ENCODE measurements at places on chromosomes 12 and 14.
A peak's percentile ranks its signal among the peaks of the same experiment; 100 is the strongest.

- DNase-seq = peak; percentile 57
Measured at GRCh38 chr12:85866986-85867776, 6.9 kb upstream of the NTS start.

GRCh38 chr12:12716151-12716792 lies 896 bp upstream of the CDKN1B start:
- DNase-seq = no peak

DNA sequence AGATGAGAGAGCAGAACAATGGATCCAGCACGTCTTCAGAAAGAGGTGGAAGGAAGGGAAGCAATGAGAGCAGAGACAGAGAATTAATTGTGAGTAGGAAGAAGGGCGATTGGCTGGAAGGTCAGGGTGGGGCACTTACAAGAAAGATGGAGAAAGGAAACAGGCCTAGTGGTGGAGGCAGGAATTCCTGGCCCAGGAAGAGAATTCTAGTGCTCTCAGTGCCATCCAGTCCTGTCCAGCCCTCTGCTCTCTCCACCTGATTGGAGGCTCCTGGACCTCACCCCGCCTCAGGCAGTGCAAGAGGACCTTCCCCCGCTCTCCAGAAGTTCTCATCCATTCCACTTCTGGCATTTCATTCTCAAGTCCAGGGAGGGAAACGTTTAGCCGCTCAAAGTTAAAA lies 43.0 kb downstream of the NGB start:
- no peak for DNase-seq

DNA sequence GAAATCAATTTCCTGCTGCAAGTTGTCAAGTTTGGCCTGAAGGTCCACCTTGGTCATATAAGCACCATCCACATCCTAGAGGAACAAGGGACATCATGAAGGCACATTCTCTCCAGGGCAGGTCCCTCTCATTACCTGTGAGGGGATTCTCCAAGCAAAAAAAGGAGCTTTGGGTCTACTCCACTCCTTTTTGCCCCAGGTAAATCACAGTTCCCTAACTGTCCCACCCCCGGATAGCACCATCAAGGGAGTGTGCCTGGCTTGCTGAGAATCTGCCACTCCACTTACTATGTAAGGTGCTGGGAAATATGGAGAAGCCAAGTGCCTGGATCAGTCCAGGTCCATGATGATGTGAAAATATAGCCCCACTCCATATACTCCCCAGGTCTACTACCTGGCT lies 2.5 kb downstream of the KRT1 start:
- DNase-seq = no peak

DNA sequence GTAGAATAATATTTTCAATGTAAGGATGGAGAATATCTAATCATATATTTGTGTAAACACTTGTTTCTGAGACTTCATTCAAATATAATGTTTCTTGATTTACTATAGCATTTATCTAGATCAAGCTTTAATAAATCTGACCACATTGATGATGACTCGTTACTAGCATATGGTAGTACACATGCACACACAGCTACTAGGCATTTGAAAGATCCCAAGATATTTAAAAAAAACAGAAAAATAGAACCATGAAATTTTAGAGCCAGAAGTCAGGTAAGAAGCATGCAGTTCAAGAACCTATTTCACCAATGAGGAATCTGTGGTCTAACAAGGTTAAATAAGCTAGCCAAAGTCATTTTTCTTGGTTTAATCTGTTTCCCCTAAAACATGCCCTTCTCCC lies 32.0 kb downstream of the DCP1B start:
- DNase-seq = peak; percentile 36

- no peak for DNase-seq
Measured at GRCh38 chr12:68560851-68561422, 49.8 kb upstream of the RAP1B start.

DNA sequence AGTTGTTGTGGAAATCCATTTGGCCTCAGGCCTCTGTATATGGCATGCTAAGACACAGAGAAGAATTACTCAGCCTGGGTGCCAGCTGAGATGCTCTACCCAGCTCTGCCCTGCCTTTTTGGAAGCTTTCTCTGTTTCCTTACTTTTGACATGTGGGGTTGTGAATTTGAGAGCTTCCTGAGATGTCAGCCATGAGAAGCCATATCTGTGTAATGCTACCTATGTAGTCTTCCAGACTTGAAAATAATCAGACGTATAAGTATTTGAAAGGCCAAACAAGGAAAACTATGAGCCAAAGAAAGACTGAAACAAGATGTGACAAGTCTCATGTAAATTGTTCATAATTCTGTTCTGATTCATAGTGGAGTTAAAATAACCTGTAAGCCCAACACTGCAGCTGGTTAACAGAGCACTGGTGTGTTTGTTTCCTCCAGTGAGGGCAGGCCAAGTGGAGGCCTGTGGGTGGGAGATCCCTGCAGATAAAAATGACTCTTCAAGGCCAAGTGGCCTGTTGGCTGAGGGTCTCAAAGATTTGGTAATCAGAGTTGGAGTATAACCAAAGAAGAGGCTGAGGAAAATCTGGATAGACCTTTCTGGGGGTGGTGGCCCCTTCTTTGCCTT lies 94.0 kb downstream of the TMX1 start:
- peak; percentile 22 for DNase-seq

DNA sequence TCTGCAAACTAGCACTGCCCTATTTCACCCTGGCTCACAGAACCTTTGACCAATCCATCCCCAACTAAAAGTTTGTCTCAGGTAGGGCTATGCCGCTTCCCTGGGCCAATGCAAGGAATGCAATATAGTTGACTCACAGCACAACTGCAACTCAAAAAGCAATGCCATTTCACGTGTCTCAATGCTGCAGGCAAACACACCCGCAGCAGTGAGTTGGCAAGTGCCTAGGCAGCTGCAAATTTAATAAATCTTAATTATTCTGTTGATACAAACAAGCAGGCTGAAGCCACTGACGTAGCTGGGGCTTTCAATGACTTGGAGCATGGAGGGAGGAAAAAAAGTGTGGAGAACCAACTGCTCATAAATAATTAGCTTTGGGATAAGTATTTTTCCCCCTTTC lies 87.9 kb downstream of the SYNE3 start:
- no peak for DNase-seq

GRCh38 chr14:103528587-103529382 lies at the start of gene TRMT61A:
TSS of gene TRMT61A (plus strand) at chr14:103529196. CDS start at chr14:103529979, 783 bp downstream.
- peak; percentile 86 for DNase-seq

DNA sequence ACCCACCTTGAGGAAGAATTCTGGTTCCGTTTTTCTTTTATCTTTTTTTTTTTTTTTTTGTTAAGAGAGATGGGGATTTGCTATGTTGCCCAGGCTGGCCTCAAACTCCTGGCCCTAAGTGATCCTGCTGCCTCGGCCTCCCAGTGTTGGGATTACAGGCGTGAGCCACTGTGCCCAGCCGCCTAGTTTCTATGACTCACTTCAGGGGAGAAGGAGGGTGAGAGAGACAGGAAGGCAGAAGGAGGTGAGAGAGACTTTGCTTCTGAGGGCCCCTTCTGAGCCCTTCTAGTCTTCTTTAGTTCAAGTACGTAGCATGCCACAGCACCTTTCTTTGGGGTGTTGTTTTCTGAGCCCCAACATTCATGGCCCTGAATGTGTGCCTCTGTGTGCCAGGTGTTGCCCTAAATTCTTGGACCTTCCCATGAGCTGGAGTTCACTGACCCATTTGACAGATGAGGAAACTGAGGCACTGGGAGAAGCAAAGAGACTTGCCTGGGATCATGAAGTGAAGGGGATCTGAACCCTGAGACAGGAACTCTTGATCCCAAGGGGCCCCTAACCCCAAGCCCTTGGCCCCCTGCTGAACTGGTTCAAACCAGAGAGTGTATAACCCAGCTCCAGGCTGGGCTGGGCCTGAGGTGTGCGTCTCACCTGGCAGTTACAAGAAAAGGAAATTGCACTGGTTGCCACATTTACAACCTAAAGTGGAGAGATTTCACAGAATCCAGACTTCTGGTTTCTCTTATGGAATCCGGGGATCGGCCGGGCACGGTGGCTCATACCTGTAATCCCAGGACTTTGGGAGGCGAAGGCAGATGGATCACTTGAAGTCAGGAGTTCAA lies 20.8 kb downstream of the SH2B3 start:
- peak; percentile 49 for DNase-seq

DNA sequence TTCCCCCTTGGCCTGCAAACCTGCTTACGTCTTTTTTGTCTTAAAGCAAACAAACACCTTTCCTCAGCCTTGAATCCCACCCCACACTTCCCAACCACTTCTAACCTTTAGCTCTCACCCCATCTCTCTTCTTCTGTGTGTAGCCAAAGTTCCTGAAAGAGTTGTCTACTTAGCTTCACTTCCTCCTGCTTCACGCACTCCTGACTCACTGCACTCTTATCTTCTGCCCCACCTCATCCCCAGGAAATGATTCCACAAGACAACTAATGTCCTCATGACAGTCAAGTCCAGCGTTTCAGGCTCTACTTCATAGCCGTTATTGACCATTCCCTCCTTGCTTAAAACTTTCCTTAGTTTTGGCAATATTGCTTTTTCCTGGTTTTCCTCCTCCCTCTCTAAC lies 22.4 kb downstream of the EIF2B2 start:
- no peak for DNase-seq

DNA sequence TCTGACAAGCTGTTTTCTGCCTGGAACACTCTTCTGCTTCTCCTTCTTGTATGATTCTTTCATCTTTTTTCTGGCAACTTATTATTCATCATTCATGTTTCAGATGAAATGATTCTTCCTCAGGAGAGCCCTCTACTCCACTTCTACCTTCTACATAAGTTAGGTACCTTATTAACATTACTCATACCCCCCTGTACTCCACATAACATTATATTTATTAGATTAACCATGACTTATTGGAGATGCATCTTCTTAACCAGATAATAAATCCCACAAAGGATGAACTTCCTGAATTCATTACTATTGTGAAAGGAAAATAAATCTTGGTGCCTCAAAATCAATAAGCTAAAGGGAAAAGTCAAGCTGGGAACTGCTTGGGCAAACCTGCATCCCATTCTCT lies 1636.5 kb upstream of the FLRT2 start:
- no peak for DNase-seq

- no peak for DNase-seq
Measured at GRCh38 chr12:66024949-66025348, 105.6 kb downstream of the LLPH start.

- no peak for DNase-seq
Measured at GRCh38 chr12:700016-700415, 36.8 kb upstream of the NINJ2 start.

- DNase-seq = no peak
Measured at GRCh38 chr14:75220156-75220555, 43.7 kb upstream of the TMED10 start.

- DNase-seq = no peak
Measured at GRCh38 chr14:82362452-82362851, 828.8 kb upstream of the SEL1L start.

GRCh38 chr14:76257842-76258397 lies 106.2 kb downstream of the GPATCH2L start:
- DNase-seq = no peak

- DNase-seq = no peak
Measured at GRCh38 chr14:64990296-64990695, 3.6 kb downstream of the FNTB start.

- DNase-seq = no peak
Measured at GRCh38 chr14:89036371-89036770, 211.9 kb downstream of the TTC8 start.

- DNase-seq = no peak
Measured at GRCh38 chr12:29255042-29255441, 106.0 kb downstream of the FAR2 start.

- peak; percentile 40 for DNase-seq
Measured at GRCh38 chr14:32657081-32657480, 281.6 kb upstream of the NPAS3 start.

GRCh38 chr12:1127021-1127420 lies 136.0 kb downstream of the ERC1 start:
- DNase-seq = no peak

DNA sequence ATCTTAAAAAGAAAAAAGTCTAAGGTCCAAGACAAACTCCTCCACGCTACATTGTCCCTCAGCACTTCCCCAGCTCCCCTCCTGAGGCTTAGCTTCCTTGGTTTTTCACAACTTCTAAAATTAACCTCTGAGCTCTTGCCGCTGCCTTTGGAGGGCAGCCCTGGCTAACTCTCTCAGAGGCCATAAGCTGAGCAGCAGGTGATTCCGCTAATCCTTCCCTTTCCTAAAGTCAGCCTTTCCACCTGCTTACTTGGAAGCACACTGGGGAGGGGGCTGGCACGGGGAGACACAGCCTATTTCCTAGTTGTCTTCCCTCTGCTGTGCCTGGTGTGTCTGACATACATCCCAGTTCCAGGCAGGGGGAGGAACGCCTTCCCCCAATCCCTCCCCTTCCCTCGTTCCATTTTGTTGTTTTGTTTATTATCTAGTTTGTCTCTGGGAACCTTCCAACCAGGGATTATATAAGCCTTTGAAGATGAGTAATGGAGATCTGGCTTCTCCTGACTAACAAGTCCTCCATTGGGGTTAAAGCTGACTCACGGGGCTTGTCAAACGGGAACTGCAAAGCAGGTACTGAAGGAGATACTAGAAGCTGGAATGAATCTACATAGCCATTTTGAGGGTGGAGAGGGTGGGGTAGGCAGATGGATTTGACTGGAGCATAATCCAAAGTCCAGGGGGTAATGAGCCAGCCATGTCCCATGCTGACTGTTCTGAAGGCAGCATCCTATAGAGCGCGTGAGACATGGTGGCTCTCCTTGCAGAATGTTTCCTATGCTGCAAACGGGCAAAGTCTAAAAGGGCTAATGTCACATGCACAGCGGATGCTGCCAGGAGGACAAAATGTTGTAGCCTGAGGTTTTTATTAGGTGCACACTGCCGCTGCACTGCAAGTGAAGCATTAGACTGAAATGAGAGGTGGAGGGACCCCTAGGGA lies 230.8 kb downstream of the FOXN3 start:
- DNase-seq = peak; percentile 89

DNA sequence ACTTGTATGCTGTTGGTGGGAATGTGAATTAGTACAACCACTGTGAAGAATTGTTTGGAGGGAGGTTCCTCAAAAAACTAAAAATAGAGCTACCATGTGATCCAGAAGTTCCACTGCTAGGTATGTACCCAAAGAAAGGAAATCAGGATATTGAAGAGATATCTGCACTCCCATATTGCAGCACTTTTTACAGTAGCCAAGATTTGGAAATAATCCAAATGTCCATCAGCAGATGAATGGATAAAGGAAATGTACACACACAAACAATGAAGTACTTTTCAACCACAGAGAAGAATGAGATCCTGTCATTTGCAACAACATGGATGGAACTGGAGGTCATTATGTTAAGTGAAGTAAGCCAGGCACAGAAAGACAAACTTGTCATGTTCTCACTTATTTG lies 25.9 kb downstream of the TIGAR start:
- no peak for DNase-seq

Data from HFFc6 (cell line).